ENCODE measurements at places on chromosomes 1 and 21.

GRCh38 chr1:193634470-193634869, 448.1 kb upstream of the B3GALT2 start:
- DNase-seq = no peak

GRCh38 chr1:76023669-76024435, 50.7 kb upstream of the ST6GALNAC3 start:
- DNase-seq = no peak

GRCh38 chr1:171611306-171611705, 10.7 kb upstream of the MYOCOS start:
- DNase-seq = no peak

GRCh38 chr1:245091171-245091621, 63.6 kb upstream of the KIF26B start:
- no peak for DNase-seq

GRCh38 chr1:32755810-32756159, 53.2 kb upstream of the SYNC start:
- no peak for DNase-seq

DNA sequence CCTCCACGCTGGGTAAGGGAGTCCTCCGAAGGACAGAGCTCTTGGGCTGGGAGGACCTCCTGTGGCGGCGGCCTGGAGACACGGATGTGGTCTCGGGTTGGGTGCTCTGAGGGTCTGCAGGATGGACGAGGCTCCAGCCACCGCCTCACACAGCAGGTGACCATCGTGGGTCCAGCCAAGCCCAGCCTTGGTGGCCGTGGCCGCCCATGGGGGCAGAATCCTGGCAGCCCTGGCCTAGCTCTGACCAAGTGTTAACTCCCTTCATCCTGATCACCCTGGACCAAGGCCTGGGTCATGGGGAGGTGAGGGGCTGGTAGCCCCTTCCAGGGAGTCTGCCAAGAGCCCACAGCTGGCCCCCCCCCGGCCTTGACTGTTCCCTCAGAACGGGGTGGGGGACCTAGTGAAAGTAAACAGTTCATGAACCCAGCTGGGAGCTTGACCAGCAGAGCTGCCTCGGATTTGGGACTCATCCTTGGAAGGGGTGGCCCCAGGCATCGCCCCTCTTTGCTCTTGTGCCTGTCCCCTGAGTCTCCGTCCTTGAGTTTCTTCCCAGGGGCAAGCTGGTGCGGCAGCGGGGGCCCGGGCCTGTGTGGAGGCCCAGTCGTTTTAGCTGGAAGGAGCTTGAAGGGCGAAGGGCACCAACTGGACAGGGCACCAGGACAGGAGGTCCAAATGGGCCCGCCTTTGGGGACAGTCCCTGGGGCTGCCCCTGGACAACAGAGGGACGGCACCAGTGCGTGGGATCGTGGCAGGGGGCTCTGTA, 17.8 kb downstream of the ARHGEF16 start:
- no peak for DNase-seq

- DNase-seq = no peak
These were observed 250.2 kb downstream of the PLA2G4A start for GRCh38 chr1:187078916-187079315.

- DNase-seq = no peak
These were observed 7.0 kb downstream of the COL24A1 start for GRCh38 chr1:86149591-86149990.

- no peak for DNase-seq
These were observed 144.4 kb upstream of the ETS2 start for GRCh38 chr21:38661197-38661871.

- no peak for DNase-seq
These were observed 17.6 kb downstream of the OLFML2B start for GRCh38 chr1:162006081-162006480.

DNA sequence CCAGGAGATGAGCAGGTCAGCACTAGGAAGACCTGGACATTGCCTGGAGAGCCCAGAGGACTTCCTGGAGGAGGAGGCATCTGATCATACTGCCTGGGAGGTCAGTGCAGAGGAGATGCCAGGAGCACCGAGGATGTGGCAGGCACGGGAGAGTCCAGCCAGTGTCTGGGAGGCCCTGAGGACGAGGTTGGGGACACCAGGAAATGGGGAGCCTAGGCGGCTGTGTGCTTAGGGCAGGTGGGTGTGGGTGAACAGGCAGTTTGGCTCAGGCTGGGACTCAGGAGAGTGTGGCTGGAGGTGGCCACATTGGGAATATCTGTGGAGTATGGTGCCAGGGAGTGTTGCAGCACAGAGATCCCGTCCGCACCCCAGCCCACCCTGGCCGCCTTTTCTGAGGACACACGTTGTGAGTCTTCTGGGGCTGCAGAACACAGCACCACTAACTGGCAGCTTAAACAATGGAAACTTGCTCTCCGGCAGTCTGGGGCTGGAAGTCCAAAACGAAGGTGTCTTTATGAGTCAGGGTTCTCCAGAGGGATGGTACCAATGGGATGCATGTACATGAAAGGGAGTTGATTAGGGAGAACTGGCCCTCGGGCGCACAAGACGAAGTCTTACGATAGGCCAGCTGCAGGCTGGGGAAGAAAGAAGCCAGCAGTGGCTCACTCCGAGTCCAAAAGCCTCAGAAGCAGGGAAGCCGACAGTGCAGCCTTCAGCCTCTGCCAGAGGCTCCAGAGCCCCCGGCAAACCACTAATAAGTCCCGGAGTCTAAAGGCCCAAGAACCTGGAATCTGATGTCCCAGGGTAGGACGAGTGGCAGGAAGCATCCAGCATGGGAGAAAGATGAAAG, 58.0 kb downstream of the FAAP20 start:
- DNase-seq = no peak

DNA sequence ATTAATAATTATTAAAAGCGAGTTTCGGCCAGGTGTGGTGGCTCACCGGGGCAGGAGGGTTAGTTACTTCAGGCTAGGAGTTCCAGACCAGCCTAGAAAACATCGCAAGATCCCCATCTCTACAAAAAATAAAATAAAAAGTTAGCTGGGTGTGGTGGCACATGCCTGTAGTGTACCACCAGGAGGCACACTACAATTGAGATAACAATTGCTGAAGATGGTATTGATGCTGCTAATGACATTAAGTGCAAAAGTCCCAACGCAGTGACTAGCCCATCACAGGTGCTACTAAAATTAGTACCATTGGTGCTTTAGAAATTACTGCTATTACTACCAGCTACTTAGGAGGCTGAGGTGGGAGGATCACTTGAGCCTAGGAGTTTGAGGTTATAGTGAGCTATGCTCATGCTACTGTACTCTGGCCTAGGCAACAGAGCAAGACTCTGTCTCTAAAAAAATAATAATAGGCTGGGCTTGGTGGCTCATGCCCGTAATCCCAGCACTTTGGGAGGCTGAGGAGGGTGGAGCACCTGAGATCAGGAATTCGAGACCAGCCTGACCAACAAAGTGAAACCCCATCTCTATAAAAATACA, 156.6 kb downstream of the GREM2 start:
- no peak for DNase-seq

DNA sequence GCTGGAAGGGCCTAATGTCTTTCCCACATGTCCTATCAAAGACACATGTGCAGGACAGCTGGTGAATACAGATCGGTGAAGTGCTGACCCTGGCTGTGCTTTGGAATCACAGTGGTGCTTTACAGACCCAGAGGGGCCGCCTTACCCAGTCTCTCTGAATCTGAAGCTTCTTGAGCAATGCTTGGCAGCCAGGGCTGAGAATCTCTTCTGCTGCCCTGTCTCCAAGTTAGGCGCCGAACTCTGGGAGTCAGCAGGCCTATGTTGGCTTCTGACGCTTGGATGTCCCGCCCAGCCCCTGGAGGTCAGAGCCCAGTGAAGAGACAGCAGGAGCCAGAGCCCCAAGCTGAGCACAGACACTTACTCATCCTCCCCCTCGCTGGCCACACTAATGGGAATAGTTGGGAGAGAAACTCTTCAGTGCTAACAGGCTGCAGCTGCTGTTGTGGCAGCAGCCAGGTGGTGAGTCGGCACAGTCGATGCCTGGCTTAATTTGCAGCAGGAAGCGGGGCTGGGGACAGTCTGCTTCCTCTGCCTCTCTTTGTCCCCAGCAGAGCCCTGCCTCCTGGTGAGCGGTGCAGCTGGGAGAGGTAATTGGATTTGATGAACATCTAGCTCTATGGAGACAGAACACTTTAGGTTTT, 68.1 kb downstream of the URB2 start:
- no peak for DNase-seq

GRCh38 chr1:225908773-225909172, 15.3 kb downstream of the PYCR2 start:
- DNase-seq = no peak

GRCh38 chr1:54396261-54396933, 9.8 kb downstream of the SSBP3 start:
- no peak for DNase-seq

DNA sequence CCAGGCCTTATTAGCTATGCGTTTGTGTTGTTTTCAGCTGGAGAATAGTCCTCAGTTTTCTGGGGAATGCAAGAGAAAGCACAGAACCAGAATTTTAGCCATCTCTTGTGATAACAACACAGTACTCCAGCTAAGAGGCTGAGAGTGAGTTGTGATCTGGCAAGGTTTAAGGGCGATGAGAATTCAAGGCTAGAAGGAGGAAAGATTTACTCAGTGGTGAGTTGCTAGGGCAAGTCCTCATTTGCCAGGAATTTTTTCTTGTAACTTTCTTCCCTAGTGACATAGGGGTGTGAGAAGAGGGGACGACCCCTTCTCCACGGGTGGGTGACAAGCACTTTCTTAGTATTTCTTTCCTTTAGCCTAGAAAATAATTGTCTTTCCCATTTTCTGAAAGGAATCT, 53.2 kb downstream of the HHAT start:
- no peak for DNase-seq
